ENCODE measurements at places on chromosomes 1 and 21. TPM values are rescaled to one million over a fixed set of nuclear protein-coding genes. Genes with fewer than 3 reads are reported as not detected.

CD84 gene
- total RNA-seq, result not detected

TNFSF4 gene
- 0.63 TPM for total RNA-seq

DNA sequence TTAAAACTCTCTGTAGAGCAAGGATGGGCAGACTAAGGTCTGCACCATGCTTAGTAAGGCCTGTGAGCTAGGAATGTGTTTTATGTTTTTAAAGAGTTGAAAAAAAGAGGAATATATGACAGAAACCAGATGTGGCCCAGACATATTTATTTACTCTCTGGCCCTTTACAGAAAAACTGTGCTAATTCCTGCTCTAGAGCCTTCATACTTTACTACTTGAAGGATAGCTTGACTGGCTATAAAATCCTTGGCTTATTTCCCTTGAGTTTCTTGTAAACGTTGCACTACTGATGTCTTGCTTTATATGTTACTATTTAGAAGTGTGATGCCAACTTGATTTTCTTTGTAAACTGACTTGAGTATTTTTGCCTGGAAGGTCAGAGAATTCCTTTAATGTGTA lies 33.5 kb downstream of the CTBS start:
- DNase-seq, result no peak

- no peak for DNase-seq
Observed at GRCh38 chr1:64537942-64538341, 68.0 kb downstream of the CACHD1 start.

C1orf105 gene
- not detected for total RNA-seq

- no peak for DNase-seq
Observed at GRCh38 chr21:15026370-15026769, 38.4 kb downstream of the NRIP1 start.

DNA sequence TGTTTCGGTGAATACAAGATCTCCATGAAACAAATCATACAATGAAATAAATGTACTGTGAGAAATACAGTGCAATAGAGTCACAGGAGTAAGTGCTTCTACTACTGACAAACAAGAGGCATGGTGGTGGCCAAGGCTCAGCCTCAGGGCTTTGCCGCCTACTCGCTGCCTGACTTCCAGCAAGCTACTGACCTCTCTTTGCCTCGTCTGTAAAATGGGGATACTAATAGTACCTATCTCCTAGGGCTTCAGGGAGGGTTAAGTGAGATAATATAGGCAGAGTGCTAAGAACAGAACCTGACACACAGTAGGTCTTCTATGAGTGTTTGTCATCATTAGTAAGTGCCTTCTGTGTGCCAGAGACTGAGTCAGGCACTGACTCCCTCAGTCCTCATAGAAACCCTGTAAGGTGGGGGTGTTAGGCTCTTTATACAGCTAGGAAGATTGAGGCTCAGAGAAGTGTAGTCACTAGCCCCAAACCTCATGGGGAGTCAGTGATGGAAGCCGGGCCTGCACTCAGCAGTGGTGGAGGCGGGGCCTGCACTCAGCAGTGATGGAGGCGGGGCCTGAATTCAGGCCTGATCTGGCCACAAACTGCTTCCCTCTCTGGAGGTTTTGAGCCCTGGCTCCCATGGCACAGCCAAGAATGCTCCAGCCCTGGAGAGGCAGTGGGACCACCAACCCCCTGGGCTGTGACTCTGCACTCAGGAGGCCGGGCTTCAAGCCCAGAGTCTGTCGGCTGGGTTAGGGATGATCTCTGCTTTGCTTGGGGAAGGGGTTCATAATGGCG lies 6.8 kb downstream of the BSND start:
- DNase-seq, result no peak

MSH4 gene
- 0.22 TPM for total RNA-seq

GRCh38 chr1:9426291-9426711 lies 113.0 kb upstream of the SLC25A33 start:
- DNase-seq, result no peak

GRCh38 chr1:147620543-147620942 lies 49.8 kb downstream of the ACP6 start:
- no peak for DNase-seq

DNA sequence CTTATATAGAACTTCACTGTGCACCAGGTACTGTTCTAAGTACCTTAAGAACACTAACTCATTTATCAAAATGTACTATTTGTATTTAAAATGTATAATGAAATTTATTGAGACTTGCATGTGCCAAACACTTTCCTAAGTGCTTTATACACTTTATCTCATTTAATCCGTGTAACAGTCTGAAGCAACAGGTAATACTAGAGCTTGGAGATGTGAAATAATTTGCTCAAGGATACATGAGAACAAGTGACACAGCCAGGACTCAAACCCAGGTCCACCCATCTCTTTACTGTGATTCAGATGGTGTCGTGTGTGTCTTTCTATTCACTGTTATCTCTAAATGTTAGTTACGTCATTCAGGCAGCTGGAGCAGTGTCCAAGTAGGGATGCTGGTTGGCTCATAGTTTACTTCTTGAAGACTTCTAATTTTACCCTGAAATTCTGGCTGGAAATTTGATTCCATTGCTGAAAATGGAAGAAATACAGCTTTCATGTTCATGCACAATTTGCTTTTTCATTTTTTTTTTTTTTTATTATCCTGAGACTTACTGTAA lies 169.7 kb upstream of the UBE2U start:
- no peak for DNase-seq

GRCh38 chr1:94416901-94417727 lies 1.1 kb upstream of the ABCD3 start:
- no peak for DNase-seq

GRCh38 chr1:152806576-152806975 lies at the start of gene LCE1C:
Gene LCE1C (minus strand): TSS chr1:152806651. CDS start chr1:152805478, 1,173 bp downstream.
- DNase-seq, result no peak

DNA sequence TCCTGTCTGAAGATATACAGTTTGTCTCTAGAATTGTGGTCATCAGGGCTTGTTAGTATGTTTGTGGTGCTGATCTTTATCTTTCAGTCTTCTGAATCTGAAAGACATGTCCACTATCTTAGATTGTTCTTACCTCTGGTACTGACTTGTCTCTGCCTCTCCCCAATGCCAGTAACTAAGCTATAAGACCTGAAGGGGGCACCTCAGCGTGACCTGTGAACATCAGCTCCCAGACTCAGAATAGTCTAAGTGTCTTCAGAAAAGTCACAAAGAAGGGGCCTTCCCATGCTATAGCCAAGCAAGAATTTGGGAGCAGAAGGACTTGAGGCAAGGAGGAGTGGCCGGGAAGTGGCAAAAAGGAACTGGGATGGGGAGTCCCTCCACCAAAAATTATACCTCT lies 178.1 kb downstream of the NTNG1 start:
- no peak for DNase-seq

HLX gene
- 0.50 TPM for total RNA-seq

- no peak for DNase-seq
Observed at GRCh38 chr1:101732261-101732660, 264.5 kb downstream of the OLFM3 start.

DNA sequence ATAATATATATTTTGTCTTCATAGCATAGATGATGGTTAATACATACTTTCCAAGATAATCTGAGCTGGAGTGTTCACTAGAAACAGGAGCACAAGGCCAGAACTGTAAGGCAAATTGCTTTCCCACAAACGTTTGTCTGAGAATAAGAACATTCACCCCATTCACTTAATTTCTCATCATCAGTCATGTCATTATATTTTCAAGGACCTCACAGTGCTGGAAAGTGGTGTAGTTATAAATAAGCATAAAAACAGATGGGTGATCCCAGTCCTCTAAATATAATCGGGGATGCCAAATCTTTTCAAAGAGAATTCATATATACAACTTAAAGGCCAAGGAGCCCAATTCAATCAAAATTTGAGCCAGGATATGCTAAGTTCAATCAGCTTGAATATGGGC lies 8.4 kb downstream of the PRRX1 start:
- DNase-seq, result no peak

DNA sequence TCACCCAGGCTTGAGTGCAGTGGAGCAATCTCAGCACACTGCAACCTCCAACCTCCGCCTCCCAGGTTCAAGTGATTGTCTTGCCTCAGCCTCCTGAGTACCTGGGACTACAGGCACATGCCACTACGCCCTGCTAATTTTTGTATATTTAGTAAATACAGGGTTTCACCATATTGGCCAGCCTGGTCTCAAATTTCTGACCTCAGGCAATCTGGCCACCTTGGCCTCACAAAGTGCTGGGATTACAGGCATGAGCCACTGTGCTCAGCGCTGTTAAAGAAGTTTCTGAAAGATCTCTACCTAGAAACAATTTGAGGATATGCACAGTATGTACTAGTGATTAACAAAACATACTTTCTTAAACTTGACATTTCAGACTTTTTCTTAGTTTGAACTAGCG lies 182.6 kb upstream of the ESRRG start:
- no peak for DNase-seq

S100A9 gene
- total RNA-seq, result not detected

DNA sequence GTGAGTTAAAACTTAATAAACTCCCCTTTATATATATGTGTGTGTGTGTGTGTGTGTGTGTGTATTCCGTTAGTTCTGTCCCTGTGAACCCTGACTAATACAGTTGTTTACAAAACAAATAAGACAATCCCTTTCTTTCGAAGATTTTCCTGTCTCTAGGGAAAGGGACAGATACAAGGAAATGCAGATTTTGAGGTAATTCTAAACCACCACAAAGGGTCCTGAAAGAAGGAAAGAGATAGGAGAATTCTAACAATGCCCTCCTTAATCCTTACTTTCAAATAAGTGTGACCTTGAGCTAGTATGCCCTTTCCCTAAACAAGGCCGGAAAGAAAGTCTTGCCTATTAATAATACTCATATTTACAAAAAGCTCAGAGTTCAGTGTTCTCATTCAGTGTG lies 164.8 kb upstream of the COL11A1 start:
- no peak for DNase-seq

- DNase-seq, result no peak
Observed at GRCh38 chr1:201479201-201479730, 10.3 kb upstream of the PHLDA3 start.

CACNA1S gene
- not detected for total RNA-seq

MATN1 gene
- 0.28 TPM for total RNA-seq

DNA sequence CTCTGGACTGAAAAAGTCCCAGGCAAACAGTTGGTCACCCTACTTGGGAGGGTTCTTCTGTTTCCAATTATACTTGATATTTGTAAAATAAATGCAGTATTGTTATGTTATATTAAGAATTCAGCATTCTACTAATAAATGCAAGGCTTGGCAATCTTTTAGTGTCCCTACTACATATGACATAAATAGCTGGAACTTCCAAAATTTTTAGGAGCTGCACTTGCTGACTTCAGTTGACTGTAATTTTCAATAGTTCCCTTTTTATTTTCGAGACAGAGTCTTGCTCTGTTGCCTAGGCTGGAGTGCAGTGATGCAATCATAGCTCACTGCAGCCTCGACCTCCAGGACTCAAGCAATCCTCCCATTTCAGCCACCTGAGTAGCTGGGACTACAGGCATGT lies 20.0 kb downstream of the FOXD3 start:
- DNase-seq, result no peak

GRCh38 chr1:211632808-211633523 lies 42.5 kb downstream of the NEK2 start:
- DNase-seq, result no peak

DNA sequence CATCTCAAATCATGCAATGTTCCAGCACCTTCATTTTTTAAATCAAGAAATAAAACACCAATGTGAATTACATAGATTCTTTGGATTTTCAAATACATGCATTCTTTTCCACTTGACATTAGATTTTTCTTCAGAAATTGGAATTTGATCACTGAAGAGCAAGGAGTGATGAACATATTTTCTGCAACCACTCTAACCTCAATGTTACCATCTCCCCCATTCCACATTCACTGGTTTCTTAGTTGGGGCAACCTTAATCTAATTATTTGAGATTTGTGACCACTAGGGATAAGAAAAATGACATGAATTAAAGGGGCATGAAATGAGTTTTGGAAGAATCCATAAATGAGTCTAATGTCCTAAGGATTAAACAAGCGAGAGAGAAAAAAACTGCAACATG lies 168.7 kb upstream of the NR5A2 start:
- DNase-seq, result no peak

- DNase-seq, result no peak
Observed at GRCh38 chr1:20057886-20058420, 12.0 kb upstream of the PLA2G5 start.

- no peak for DNase-seq
Observed at GRCh38 chr1:198465201-198466144, 75.0 kb downstream of the ATP6V1G3 start.

DNA sequence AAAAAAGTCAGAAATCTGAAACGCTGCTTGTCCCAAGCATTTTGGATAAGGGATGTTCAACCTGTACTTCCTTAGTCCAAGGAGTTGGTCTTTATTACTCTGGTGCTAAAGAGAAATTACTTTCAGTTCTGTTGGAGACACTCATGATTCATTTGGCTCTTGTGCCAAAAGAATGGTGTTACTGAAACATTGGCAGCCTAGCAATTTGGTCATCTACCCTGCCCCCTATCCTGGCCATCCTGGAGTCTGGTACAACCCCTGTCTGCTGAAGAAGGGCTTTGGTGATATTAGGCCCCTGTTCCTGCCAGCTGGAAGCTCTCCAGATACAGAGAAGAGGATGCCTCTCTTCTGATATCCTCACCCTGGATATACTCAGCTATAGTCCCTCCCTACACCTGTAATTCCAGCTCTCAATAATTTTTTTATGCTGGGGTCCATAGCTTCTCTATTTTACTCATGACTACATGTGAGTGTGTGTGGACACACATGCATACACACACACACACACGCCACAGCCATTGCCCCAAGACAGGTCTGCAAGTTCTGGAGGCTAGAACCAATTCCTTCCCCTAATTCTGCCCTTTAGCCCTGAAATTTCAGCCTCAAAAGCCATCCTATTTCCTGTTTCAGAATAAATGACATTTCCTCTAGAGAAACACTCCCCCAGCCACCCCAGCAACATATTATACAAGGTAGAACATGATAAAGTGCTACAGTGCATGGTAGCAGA lies 40.0 kb downstream of the LHX8 start:
- no peak for DNase-seq

- no peak for DNase-seq
Observed at GRCh38 chr1:155322571-155322952, 1.9 kb downstream of the RUSC1 start.

DNA sequence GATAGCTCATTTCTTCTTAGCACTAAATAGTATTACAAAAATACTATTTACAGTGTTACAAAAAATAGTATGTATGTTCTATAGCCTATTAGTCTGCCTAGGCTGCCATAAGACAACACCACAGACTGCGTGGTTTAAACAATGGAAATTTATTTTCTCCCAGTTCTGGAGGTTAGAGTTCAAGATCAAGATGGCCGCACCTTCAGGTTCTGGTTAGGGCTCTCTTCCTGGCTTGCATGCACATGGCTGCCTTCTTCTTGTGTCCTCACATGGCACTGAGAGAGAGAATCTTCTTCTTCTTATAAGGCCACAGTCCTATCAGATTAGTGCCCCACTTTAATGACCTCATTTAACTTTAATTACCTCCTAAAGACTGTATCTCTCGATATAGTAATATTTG lies 4.1 kb downstream of the ATF6 start:
- no peak for DNase-seq

NSL1 gene
- 51.7 TPM for total RNA-seq

RGS1 gene
- total RNA-seq, result not detected

GRCh38 chr1:222168621-222169020 lies 379.3 kb downstream of the HHIPL2 start:
- DNase-seq, result no peak

- DNase-seq, result no peak
Observed at GRCh38 chr1:64599242-64599641, 129.3 kb downstream of the CACHD1 start.

GRCh38 chr1:57337623-57338022 lies 86.2 kb downstream of the DAB1 start:
- no peak for DNase-seq

PADI3 gene
- total RNA-seq, result 0.37 TPM

- DNase-seq, result no peak
Observed at GRCh38 chr21:31471865-31472264, 127.8 kb upstream of the TIAM1 start.

KRTAP10-7 gene
- not detected for total RNA-seq

Data from H1 (cell line).